ENCODE measurements at places on chromosomes 5 and 9.

- no peak for DNase-seq
These were observed 12.8 kb upstream of the FBXL7 start for GRCh38 chr5:15487228-15487627.

DNA sequence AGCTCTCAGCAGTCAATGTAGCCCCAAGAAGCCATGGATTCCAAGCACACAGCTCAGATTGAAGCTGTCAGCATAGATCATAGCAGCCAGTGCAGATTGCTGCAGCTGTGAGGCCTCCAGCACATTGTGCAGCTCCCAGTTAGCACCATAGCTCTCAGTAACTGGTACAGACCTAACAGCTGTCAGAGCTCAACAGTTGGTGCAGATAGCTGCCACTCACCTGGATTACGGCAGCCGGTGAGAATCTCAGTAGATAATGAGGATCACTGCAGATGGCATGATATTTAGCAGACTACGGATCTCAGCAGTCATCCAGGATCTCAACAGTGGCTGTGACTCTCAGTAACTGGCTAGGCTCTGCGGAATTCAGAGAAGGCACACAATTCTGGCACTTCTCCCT is 500.4 kb downstream of the TUSC1 start:
- DNase-seq = no peak

GRCh38 chr5:120160124-120160895 is 303.8 kb upstream of the PRR16 start:
- DNase-seq = no peak

- no peak for DNase-seq
These were observed 536 bp downstream of the FEM1C start for GRCh38 chr5:115544043-115544435.

GRCh38 chr5:171600741-171601265 is 181.4 kb downstream of the FGF18 start:
- no peak for DNase-seq

- DNase-seq = peak; percentile 25
These were observed 404.6 kb downstream of the CSNK1G3 start for GRCh38 chr5:123916345-123917121.
